GM20000 (cell line): ENCODE measurements at places on chromosomes 7 and 10.

- no peak for DNase-seq
Observed at GRCh38 chr10:6120691-6121090, 31.9 kb downstream of the RBM17 start.

DNA sequence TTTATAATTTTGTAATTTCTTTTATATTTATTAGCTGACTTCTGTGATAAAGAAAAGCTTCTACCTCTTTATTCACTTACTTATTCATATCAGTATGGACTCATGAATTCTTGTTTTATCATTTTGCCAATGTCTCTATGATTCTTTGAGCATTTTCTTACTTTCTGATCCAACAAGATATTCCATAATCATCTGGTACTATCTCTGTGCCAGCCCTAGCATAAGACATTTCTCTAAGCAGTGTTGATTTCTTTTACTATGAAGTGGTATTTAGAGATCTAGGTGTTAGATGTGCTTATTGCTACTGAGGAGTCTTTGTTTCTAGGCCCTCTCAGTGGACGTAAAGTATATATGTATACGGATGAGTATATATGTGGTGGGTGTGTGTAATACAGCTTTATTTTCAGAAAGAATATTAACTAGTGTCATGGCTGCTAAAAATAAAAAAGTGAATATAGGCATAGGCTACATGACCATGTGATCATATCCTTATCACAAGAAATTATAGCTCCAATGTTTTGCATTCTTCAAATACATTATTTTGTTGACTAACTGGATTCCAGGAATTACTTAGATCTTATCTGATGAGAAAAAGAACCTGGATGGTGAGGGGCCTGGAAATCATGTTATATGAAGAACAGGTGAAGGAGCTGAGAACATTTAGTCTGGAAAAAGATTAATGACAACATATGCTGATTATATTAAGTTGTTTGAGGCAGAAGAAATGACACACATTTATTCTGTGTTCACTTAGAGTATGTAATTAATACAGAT is 13.1 kb downstream of the PHTF2 start:
- no peak for DNase-seq

DNA sequence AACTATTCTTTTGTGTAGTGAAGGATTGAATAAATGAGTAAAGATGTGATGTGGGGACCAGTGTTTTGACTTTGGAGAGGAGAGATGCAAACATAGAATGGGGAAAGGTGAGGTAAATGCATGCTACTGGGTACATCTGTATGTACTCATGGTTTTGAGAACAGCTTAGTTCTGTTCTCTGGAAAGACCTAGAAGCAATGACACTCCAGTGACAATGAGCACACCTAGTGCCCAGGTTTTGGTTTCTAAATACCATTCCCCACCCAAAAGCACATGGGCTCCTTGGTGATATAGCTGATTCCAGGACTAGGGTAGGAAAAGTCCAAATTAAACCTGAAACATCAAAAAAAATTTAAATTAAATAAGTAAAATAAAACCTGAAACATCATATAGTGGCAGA is 22.6 kb upstream of the HSPA12A start:
- DNase-seq, result no peak

- DNase-seq, result no peak
Observed at GRCh38 chr7:155884225-155885166, 72.2 kb upstream of the SHH start.
